ENCODE measurements at places on chromosomes 7 and 10.

DNA sequence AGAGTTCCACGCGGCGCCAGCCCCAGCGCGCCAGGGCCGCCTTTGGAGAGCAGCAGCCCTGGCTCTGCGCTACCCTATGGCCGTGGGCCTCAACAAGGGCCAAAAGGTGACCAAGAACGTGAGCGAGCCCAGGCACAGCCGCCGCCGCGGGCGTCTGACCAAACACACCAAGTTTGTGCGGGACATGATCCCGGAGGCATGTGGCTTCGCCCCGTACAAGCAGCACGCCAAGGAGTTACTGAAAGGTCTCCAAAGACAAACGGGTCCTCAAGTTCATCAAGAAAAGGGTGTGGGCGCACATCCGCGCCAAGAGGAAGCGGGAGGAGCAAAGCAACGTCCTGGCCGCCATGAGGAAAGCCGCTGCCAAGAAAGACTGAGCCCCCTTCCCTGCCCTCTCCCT is 144.1 kb downstream of the SRPK2 start:
- DNase-seq, result no peak

DNA sequence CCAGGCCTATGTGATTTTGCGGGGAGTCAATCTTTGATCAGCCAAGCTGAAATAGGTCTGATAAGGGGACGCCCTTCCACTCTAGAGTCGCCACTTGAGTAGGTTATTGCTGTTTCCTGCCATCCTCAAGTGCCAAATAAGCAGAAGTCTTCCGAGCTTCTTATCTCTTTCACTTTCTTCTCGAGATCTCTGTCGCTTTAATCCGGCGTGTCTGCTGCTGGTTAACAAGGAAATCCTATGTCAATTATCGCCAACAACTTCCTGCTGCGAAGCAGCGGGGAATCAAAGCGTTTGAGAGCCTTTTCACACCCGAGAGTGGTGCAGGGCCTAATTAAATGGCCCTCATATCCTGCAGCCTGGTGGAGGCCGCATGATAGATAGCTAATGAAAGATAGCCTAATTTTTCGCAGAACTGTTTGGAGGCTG is 215.9 kb downstream of the RAB11FIP2 start:
- no peak for DNase-seq

DNA sequence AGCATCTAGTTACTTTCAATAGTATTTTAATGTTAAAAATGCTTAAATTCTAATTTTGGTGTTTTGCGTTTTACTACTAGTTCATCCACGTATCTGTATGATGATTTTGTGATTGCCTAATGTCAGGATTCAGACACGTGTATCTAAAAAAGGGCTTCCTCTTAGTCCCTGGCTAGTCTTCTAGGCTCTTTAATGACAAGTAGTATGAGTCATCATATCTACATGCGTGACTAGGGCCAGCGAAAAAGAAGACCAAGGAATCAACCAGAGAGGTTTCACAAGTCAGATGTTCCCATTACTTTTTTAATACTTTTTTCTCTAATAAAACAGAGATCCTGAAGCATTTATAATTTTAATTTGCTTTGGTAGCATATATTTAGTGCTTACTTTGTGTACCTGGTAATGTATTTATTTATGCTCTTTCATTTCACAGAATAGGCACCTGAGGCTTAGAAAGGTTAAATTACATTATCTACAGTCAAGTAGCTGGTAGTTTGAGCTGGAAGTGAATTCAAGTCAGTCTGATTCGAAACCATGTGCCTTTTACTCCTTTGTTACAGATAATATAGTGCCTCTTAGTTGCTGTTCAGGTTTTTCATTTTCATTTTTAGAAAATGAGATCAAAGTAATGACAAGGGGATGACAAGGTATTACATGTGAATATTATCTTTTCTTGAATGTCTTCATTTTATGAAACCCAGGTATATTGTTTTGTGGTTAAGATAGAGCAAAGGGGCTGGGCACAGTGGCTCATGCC is 140.3 kb downstream of the FOXP2 start:
- peak; percentile 41 for DNase-seq

GRCh38 chr7:100965723-100966541 is 3.4 kb upstream of the MUC12 start:
- DNase-seq, result peak; percentile 47

DNA sequence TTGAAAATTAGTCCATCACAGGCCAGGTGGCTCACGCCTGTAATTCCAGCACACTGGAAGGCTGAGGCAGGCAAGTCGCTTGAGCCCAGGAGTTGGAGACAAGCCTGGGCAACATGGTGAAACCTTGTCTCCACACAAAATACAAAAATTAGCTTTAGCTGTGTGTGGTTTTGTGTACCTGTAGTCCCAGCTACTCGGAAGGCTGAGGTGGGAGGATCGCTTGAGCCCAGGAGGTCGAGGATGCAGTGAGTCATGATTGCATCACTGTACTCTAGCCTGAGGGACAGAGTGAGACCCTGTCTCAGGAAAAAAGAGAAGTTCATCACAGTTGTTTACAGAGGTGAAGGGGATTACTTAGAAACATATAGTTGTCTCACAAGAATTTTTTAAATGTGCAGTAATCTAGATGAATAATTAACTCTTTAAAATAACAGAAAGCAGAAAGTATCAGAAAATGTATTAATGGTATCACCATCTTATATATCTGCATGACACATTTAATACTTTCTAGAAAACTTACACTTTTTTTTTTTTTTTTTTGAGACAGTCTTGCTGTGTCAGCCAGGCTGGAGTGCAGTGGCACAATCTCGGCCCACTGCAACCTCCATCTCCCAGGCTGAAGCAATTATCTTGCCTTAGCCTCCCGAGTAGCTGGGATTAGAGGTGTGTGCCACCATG is 8.9 kb downstream of the LCOR start:
- DNase-seq, result peak; percentile 32

GRCh38 chr7:151255390-151255789 is 6.9 kb upstream of the SMARCD3 start:
- DNase-seq, result no peak

DNA sequence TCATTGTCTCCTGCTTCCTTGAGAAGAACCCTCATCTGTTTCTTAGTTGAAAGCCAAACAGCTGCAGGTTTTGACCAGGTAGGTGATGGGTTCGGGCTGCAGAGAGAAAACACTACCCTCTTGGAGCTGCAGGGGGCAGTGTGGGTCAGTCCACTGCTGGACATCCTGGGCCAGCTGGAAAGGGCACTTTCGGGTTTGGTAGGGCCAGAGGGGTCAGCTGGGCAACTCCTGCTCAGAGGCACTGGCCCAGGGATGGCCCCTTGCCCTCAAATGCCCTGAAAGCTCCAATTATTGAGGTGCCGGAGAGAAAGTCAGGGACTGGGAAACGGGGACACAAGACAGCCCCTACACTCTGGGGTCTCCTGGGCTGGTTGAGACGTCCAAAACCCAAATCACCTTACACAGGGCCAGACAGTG is 90.7 kb downstream of the MKI67 start:
- DNase-seq, result peak; percentile 12

GRCh38 chr10:93039721-93040120 is 20.9 kb upstream of the CYP26C1 start:
- peak; percentile 64 for DNase-seq

DNA sequence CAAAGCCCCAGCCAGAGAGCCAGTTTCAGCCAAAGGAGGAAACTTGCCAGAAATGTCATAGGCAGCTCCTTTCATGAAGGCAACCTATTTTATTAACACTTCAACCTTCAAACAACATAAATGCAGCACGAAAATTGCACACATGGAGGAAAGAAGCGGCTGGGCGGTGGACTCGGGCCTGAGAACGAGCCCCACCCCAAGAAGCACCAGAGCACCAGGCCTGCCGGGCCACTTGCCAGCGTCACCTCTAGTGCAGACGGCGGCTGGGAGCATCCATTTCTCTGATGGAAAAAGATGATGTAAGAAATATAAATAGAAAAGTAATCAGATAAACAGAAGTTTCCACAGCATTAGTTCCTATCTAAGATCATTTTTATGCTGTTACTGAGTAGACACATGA is 100.0 kb downstream of the TCERG1L start:
- DNase-seq, result no peak

DNA sequence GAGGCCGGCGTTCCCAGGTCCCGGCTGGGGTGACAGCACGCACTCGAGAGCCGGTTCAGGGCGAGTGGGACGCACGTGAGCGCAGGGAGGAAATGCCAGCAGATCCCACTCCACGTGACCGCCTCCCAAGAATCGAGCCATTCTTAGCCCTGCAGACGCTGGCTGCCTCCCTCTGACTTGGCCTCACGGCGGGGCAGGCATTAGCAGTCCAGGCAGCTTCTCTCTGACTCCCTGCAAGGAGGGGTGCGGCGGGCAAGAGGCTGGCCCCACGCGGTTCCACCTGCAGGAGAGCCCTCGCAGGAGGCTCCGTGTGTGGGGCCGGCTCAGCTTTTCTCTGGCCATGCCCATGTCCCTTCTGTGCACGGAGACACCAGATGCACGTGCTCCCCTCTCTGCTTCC is 10.1 kb downstream of the GPR146 start:
- no peak for DNase-seq

GRCh38 chr7:28989211-28989980 is 31.3 kb upstream of the TRIL start:
- no peak for DNase-seq

Measured in fibroblast of skin of scalp (primary cell).